ENCODE measurements at places on chromosomes 1 and 21.

GRCh38 chr1:13628711-13629110 is 45.1 kb downstream of the PDPN start:
- no peak for DNase-seq

DNA sequence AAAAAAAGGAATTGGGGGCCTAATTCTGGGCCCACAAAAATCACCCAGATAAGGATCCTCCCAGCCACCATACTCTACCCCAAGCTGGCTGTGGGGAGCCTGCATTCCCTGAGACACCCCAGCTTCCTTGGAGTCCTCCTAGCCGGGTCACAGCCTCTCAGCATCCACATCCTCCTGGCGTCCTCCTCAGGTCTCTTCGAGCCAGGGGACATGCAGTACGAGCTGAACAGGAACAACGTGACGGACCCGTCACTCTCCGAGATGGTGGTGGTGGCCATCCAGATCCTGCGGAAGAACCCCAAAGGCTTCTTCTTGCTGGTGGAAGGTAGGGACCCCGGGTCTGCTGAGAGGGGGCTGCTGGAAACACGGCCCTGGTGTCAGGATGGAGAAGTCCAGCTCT is 64.3 kb downstream of the ALPL start:
- no peak for DNase-seq

DNA sequence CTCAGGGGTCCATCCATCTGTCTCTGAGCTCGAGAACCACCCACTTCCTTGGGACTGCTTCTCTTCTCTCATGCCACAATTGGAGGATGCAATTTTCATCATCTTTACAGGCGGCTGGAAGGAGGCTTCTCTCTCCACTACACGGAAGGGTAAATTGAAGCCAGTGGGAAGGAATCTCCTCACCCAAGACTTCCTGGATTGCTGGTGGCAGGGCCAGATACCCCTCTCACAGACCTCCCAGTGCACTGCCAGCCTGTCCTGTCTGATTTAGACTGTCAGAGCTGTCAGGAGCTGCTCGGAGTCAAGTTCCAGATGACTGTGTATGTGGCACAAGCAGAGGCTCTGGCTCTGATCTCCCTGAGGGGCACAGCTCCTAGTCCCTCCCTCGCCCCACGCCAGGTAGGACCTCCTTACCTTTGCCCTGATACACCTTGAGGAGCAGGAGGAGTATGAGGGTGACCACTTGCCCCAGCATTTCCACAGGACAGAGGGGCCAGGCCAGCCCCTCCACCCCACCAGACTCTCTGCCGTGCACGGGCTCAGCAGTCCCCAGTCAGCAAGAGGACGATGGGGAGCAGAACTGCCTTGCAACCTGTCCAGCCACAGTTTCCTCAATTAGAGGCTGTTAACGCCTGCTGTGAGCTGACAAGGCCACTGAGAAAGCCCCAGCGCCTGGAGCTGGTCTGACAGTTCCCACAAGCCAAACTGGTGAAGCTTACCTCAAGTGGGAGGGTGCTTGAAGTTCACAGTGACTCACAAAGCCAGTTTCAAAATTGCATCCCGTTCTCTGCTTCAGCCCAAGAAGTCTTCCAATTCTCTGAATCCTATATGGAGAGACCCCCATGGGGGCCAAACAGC is at the start of gene CD244:
Gene CD244 (minus strand): TSS at position 685 of the 858 bp plus-strand sequence. CDS start 210 bp downstream, at position 475.
- no peak for DNase-seq

GRCh38 chr1:6265151-6265550 is 4.3 kb upstream of the GPR153 start:
- no peak for DNase-seq

- DNase-seq, result no peak
These were observed 103.7 kb upstream of the PDC start for GRCh38 chr1:186564582-186564981.

DNA sequence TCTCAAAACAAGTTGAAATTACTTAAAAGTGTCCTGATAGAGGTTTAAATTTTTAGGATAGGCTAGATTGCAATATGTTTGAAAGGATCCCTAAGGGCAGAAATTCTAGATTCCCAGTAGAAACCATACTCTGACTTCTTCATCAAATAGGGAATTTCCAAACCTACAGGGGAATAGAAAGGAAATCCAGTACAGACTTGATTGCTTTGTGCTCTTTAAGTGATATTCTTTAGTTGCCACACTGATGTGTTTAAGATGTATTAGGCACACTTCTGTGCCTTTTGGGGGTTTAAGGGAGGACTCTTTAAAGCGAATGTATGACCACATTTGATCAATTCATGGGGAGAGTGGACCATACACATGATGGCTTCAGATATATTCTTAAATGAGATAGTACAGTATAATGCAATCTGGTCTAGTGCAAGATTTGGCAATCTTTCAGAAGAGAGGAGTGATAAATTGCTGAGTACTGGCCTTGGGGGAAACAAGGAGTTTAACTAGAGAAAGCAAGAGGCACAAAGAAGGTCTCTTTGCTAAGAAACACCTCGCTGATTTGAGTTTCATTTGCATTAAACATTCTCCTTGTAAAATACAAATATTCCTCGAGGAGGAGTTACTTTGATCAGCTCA is 268.8 kb upstream of the NR5A2 start:
- no peak for DNase-seq

DNA sequence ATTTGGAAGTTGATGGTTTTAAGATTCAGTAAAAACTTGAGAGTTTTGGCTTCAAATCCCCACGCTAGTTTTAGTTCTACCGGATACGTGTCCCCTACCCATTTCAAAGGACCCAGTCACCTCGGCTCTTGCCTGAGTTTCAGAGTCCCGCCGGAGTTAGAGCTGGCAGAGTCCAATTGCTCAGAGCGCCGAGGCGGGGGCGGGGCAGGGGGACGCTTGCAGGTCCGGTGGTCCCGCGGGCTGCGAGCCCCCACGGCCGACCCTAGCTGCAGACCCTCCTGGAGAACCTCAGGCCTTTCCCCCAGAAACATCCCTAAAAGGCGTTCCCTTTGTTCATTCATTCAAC is 765 bp upstream of the VPS45 start:
- no peak for DNase-seq

DNA sequence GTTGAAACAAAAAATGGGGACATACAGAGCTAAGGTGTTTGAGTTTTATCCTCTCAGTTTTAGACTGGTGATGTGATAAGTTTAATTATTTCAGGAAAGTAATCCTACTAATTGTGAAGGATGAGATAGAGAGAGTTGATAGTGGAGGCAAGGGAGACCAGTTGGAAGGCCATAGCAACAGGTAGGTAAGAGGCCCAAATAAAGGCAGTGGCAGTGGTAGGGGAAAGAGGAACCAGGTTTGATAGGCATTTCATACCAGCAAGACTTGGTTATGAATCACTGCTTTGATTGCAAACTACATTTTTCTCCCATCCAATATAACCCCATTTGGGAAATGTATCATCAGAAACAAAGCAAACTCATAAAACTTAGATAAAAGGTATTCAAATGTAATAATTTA is 63.1 kb upstream of the SH3GLB1 start:
- no peak for DNase-seq

DNA sequence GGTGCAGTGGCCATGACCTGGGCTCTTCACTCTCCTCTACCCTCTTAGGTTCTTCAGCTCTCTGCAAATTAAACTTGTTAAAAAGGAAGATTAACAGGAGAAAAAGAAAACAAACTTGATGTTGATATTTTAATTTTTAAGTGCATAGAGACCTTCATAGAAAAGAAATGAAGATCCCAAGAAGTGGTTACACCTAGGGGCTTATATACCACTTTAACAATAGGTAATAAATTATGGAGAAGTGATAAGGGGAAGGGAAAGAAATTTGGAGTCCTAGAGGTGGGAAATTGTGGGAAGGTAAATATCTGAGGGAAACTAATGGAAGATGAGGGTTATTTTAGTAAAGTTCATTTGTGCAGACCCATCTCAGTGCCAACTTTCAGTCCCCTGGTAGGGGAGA is 16.5 kb upstream of the TFF3 start:
- no peak for DNase-seq

GRCh38 chr1:21319447-21320407 is 29.5 kb upstream of the ECE1 start:
- no peak for DNase-seq

GRCh38 chr1:228306275-228307217 is 98.7 kb downstream of the OBSCN start:
- DNase-seq, result no peak

- no peak for DNase-seq
These were observed 17.4 kb downstream of the DYNLT5 start for GRCh38 chr1:66769512-66770229.

DNA sequence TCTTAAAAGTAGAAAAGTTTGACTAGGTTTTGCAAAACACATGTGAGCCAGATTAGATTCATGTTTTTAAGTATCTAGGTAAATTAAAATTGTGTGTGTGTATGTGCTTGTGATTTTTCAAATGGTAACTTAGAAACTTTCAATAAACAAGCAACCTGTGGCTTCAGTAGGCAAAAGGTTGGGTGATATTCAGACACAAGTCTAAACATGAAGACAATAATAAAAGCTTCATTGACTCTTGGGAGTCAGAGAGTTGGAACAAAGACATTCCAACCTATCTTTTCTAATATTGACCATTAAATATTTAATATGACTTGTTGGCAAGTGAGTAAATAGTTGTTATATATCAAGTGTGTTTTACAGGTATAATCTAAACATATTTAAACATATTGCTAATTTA is 1049.6 kb upstream of the ADGRL4 start:
- DNase-seq, result no peak

GRCh38 chr1:116878804-116879477 is 30.8 kb upstream of the PTGFRN start:
- DNase-seq, result no peak

GRCh38 chr1:65820983-65821382 is 28.3 kb downstream of the PDE4B start:
- DNase-seq, result peak; percentile 89

GRCh38 chr1:169214598-169214997 is 108.1 kb downstream of the ATP1B1 start:
- DNase-seq, result no peak

- DNase-seq, result no peak
These were observed 102.7 kb downstream of the LMX1A start for GRCh38 chr1:165253818-165254254.

- DNase-seq, result no peak
These were observed 57.9 kb upstream of the GJB5 start for GRCh38 chr1:34696981-34697380.

DNA sequence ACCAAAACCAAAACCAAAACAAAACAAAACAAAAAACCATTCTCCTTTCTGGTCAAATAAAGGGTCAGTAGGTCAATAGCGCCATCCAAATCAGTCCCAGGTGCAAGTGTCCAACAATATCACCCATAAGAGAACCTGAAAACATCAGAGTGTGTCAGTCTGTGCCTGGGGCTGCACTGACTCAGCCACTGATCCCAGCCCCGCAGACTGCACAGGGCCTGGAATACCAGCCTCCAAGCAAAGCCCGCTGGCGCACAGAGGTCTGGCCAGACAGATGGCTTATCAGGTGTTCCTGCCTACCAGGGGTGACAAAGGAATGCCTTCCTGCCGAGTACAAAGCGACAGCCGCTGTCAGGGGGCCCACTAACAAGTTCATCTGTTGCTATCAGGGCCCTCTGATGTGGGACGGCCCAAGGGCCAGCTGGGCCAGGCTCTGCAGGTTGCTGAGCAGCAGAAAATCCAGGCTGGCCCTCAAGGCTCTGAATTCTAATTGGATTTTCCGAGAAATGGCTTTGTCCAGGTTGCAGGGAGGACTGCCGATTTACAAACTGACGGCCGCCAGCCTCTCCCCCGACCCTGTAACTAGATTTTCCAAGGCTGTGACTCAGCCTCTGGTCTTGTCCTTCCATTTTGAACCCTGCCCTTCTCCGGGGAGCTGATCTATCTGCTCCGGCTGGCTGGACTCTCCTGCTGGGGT is 13.7 kb upstream of the TMEM51 start:
- DNase-seq, result no peak

GRCh38 chr1:115526900-115527299 is 114.9 kb upstream of the VANGL1 start:
- no peak for DNase-seq

DNA sequence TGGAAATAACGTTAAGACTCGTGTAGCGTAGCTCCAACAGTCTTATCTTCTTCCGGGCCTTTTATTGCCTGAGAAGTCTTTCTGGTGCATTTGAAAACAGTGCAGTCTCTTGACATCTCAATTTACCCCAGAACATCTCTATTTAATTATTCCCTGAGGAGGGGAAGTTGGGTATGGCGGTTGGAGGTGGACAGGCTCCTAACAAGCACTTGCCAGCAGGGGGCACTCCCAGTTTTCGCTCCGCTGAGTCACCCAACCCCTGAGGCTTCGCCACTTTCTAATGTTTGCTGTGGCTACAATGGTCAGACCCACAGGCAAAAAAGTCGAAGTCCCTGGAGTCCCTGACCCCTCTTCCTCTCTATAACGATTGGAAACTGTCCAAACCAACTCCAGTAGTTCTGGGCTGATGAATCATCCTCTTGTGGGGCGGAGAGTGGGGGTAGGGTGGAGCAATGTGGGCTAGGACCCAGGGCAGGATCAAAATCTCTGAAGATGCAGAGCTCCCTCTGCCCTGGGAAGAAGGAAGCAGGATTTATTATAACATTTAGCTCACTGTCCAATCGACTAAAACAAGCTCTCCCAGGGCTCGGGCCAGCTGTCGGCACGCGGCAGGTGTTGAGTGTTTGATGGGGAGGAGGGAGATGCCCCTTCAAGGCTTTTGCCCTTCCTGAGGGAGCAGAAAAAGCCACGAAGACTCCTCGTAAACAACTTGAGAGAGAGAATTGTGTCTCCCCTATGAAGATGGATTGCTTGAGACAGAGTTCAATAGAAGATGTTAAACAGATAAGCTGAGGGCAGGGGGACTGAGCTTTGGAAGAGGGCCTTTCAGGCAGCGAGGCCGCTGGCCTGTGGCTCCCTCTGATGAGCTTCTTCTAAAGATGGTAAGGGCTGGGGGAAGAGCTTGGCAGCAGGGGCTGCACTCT is 85.7 kb downstream of the BRINP2 start:
- DNase-seq, result no peak

- DNase-seq, result no peak
These were observed 22.7 kb downstream of the AHCYL1 start for GRCh38 chr1:110007046-110007830.

GRCh38 chr1:155831279-155831976 is 25.6 kb downstream of the GON4L start:
- no peak for DNase-seq

- DNase-seq, result peak; percentile 98
These were observed at the start of gene HSPA13 for GRCh38 chr21:14382835-14383595. TSS of gene HSPA13 (minus strand) at chr21:14383146. CDS start at chr21:14383119, 27 bp downstream.
